ENCODE measurements at places on chromosomes 1 and 21.

- no peak for DNase-seq
Observed at GRCh38 chr1:24366707-24367106, 46.9 kb downstream of the STPG1 start.

DNA sequence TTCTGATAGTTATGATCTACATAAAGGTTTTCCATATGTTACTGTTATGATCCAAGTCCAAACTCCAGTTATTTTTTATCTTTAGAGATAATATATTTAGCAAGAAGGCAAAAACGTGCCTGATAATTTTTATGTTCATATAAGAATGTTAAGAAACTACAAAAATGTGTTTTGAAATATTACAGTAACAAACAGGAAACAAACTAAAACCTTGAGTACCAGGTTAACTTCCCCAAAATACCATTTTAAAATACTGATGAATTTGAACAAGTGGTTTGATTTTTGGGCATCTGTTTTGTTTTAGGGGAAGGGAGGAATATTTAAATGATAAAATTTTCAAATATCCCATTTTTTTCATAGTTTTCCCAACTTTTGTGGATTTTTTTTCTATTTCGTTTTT is 124.8 kb downstream of the NR5A2 start:
- no peak for DNase-seq

GRCh38 chr1:186236921-186237320 is 138.1 kb downstream of the TPR start:
- DNase-seq, result peak; percentile 77

DNA sequence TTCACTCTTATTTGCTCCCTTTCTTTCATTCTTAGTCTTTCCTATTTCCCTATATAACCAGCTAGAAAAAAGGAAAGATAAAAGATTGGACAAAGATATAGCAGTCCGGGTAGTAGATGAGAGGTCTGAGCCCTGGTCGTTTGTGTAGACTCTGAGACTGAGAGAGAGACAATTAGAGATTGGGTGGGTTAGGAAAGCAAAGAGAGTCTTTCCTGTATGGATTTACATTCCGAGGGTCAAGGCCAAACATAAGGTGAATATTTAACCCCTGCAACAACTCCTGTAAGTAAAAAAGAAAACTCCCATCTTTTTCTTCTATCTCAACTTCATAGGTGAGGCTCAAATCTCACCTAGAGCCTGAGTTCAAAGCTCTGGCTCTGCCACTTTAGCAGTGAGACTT is 218.0 kb upstream of the FGGY start:
- DNase-seq, result no peak

DNA sequence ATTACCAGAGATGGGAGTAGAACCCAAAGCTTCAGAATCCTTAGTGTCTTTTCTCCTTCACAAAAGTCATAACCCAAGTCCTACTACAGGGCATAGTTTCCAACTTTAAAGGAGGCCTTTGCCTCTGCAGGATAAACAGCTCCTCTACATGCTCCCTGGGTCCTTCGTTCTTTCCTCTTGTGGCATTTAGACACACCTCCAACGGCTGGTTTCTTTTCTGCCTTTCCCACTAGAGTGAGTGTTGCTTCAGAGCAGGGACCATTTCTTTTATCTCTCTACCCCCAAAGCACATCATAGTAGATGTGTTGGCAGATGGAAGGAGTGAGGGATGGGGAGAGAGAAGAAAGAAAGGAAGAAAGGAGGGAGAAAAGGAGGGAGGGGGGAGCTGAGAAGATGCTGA is 144.7 kb upstream of the SPATA6 start:
- DNase-seq, result no peak

Data from trophoblast cell (in vitro differentiated cells and primary cell).